ENCODE measurements at places on chromosomes 2 and 18. TPM values are rescaled to one million over a fixed set of nuclear protein-coding genes. Genes with fewer than 3 reads are reported as not detected.

GRCh38 chr2:121255358-121255757, 29.6 kb downstream of the TFCP2L1 start:
- peaks cover 4% of the 10 kb centered on the region for H3K27me3 ChIP-seq
- no peaks in the 10 kb centered on the region for H3K36me3 ChIP-seq
- H3K4me3 ChIP-seq, result no peak overlapping the region

DNA sequence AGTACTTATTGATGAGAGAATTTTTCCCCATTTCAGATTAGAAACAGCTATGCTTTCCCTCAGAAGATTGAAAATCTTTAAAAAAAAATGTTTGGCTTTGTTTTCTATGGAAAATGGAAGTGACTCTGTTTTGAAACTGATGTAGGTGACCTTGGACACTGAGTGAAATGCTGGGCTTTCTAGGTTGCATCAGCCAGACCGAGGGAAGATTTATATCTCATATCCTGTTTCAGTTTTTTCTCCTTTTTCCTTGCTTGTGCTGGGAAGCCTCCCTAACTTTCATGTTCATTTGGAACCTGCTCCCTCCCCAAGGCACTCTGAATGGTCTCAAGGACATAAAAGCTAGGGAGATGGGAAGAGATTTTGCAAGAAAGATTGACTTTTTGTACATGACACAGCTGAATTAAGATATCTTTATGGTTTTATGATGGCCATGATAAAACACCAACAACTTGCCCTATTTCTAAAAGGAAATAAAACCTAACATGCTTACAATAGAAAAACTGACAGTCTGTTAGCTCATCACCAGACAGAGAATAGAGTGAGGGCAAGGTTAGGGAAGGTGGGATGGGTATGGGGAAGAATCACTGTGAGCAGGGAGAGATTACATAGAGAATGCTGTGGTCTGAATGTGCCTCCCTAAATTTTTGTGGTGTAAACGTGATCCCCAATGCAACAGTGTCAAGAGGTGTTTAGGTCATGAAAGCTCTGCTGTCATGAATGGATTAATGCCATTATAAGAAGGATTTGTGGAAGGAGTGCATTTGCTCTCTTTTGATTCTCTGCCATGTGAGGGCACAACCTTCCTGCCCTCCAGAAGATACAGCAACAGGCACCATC, 249.7 kb downstream of the TPGS2 start:
- no peaks in the 10 kb centered on the region for H3K4me1 ChIP-seq
- no peaks in the 10 kb centered on the region for H3K36me3 ChIP-seq
- H3K27ac ChIP-seq, result no peak overlapping the region
- DNase-seq, result peak; percentile 7
- no peaks in the 10 kb centered on the region for H3K27me3 ChIP-seq
- H3K4me3 ChIP-seq, result no peak overlapping the region

IHH gene
- not detected for total RNA-seq

GRCh38 chr2:70141902-70142589, 48.8 kb downstream of the C2orf42 start:
- H3K36me3 ChIP-seq, result peaks cover 3% of the 10 kb centered on the region
- H3K27me3 ChIP-seq, result no peaks in the 10 kb centered on the region
- peak overlapping the region; percentile 87 for H3K4me3 ChIP-seq
- no peak for DNase-seq
- peak overlapping the region; percentile 98 for H3K27ac ChIP-seq

DNA sequence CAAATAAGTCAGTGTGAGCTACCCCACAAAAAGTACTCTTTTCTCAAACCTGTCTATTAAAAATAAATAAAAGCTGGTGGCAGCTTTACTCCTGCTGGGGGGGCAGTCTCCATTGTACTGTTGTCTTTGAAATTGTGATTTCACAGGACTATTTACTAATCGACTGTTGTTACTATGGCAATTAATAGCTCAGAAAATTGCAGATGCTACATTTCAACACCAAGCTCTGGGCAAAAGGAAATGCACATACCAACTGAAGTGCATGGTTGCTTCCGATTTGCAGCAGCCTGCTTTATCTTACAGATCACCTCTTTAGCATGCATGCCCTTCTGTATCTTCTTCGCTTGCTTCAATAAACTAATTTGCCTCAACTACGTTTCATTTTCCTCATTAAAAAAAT, 117.6 kb upstream of the DAPL1 start:
- no peaks in the 10 kb centered on the region for H3K27me3 ChIP-seq
- no peak for DNase-seq
- H3K4me3 ChIP-seq, result no peak overlapping the region
- H3K4me1 ChIP-seq, result no peaks in the 10 kb centered on the region

DNA sequence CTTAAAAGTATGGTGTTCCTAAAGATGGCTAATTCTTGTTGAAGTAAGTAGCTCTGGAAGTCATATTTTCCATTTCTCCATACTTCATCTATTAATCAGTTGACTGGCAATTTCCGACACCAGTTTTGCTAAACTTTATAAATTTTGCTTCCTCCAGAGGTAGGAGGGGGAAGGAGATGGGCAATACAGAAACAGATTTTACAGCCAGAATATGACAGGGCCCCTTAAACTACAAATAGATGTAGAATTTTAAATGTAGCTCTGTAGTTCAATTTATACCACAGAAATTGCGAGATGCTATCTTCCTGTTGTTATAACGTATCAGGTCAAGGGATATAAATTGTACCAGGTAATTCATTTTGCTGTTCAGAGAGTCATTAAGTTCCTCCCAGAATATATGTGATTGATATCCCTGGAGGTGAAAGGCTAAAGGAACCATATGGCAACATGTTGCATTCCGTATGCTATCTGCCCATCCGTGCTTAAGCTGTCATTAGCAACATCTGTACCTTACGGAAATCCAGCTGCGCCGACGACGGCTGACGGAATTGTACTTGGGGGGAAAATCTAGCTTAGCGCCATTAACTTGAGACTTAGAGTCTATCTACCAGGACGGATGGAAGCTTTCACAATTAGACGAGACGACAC, 8.4 kb upstream of the NR4A2 start:
- H3K36me3 ChIP-seq, result peaks cover 3% of the 10 kb centered on the region
- H3K4me1 ChIP-seq, result peaks cover 48% of the 10 kb centered on the region
- peak overlapping the region; percentile 93 for H3K4me3 ChIP-seq
- H3K27ac ChIP-seq, result peak overlapping the region; percentile 99
- no peaks in the 10 kb centered on the region for H3K27me3 ChIP-seq

GRCh38 chr18:46622451-46622850, 34.6 kb downstream of the LOXHD1 start:
- H3K27me3 ChIP-seq, result peaks cover 9% of the 10 kb centered on the region
- no peak overlapping the region for H3K4me3 ChIP-seq
- DNase-seq, result peak; percentile 47
- no peaks in the 10 kb centered on the region for H3K36me3 ChIP-seq
- peaks cover 29% of the 10 kb centered on the region for H3K4me1 ChIP-seq

- no peaks in the 10 kb centered on the region for H3K4me1 ChIP-seq
- H3K36me3 ChIP-seq, result no peaks in the 10 kb centered on the region
These were observed 8.8 kb upstream of the AQP4 start for GRCh38 chr18:26874283-26874682.

GRCh38 chr18:49949951-49950395, 136.6 kb upstream of the ACAA2 start:
- DNase-seq, result peak; percentile 72
- H3K4me3 ChIP-seq, result peak overlapping the region; percentile 58
- H3K27ac ChIP-seq, result no peak overlapping the region
- H3K4me1 ChIP-seq, result peaks cover 20% of the 10 kb centered on the region

GRCh38 chr2:25234738-25235137, 66.4 kb upstream of the POMC start:
- no peak overlapping the region for H3K4me3 ChIP-seq
- no peaks in the 10 kb centered on the region for H3K27me3 ChIP-seq
- no peaks in the 10 kb centered on the region for H3K4me1 ChIP-seq
- peak overlapping the region; percentile 29 for H3K27ac ChIP-seq
- H3K36me3 ChIP-seq, result peaks cover 62% of the 10 kb centered on the region
- DNase-seq, result no peak

ERMN gene
- total RNA-seq, result 1.4 TPM

GRCh38 chr18:25314151-25314837, 37.7 kb downstream of the ZNF521 start:
- H3K4me3 ChIP-seq, result no peak overlapping the region
- no peaks in the 10 kb centered on the region for H3K4me1 ChIP-seq
- H3K27ac ChIP-seq, result no peak overlapping the region
- H3K27me3 ChIP-seq, result peaks cover 2% of the 10 kb centered on the region
- no peaks in the 10 kb centered on the region for H3K36me3 ChIP-seq
- DNase-seq, result no peak

GRCh38 chr2:62014102-62014501, 108.6 kb downstream of the COMMD1 start:
- peaks cover 2% of the 10 kb centered on the region for H3K4me1 ChIP-seq
- H3K27me3 ChIP-seq, result no peaks in the 10 kb centered on the region
- H3K36me3 ChIP-seq, result peaks cover 2% of the 10 kb centered on the region
- no peak overlapping the region for H3K4me3 ChIP-seq
- H3K27ac ChIP-seq, result no peak overlapping the region
- DNase-seq, result no peak

CD28 gene
- 130 TPM for total RNA-seq

DNA sequence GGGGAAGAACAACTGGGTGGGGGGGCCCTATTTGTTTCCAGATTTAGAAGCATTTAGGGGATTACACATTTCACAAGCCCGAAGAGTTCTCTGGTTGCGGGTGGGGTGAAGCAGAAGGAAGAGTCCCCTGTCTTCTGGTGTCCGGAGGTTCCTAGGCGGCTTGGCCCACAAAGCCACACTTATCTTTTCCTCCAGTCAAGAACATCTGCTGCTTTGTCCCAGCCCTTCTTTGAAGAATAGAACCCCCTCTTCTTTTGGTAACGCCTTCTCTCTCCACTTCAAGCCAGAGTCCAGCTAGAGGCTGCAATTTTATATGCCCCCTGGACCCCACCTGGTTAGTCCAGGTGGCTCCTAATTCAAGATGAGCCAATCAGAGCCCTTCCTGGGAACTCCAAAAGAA, 15.8 kb downstream of the BOLA3 start:
- no peak overlapping the region for H3K4me3 ChIP-seq
- no peaks in the 10 kb centered on the region for H3K4me1 ChIP-seq
- DNase-seq, result no peak

GRCh38 chr18:3985020-3985419, 470.1 kb downstream of the DLGAP1 start:
- H3K4me1 ChIP-seq, result peaks cover 14% of the 10 kb centered on the region
- peak overlapping the region; percentile 2 for H3K27ac ChIP-seq
- DNase-seq, result no peak
- H3K27me3 ChIP-seq, result no peaks in the 10 kb centered on the region

DNA sequence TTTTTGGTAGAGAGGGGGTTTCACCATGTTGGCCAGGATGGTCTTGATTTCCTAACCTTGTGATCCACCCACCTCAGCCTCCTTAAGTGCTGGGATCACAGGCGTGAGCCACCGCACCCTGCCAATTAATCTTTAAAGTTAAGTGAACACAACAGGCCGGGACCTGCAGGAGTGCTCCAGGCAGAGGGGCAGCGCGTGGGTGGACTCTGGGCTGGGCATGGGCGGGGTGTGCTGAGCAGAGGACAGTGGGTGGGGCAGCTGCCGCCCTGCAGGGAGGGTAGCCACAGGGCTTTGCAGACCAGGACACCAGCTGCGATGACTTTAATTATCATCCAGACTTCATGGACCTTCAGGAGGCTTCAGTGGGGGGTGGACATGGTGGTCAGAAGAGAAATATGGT, 8.8 kb upstream of the GPR148 start:
- H3K36me3 ChIP-seq, result no peaks in the 10 kb centered on the region
- H3K4me3 ChIP-seq, result no peak overlapping the region
- no peak overlapping the region for H3K27ac ChIP-seq
- DNase-seq, result peak; percentile 23
- H3K4me1 ChIP-seq, result no peaks in the 10 kb centered on the region

FAM228A gene
- not detected for total RNA-seq

GRCh38 chr18:77166523-77166922, 33.9 kb upstream of the MBP start:
- H3K4me3 ChIP-seq, result no peak overlapping the region
- H3K4me1 ChIP-seq, result no peaks in the 10 kb centered on the region
- no peak overlapping the region for H3K27ac ChIP-seq
- H3K27me3 ChIP-seq, result peaks cover 4% of the 10 kb centered on the region
- H3K36me3 ChIP-seq, result no peaks in the 10 kb centered on the region

GRCh38 chr2:1418566-1418965, 5.3 kb downstream of the TPO start:
- no peak overlapping the region for H3K4me3 ChIP-seq
- no peak overlapping the region for H3K27ac ChIP-seq
- no peaks in the 10 kb centered on the region for H3K27me3 ChIP-seq
- H3K4me1 ChIP-seq, result no peaks in the 10 kb centered on the region

PTRHD1 gene
- 21.7 TPM for total RNA-seq

C1GALT1C1L gene
- not detected for total RNA-seq

UGT1A7 gene
- total RNA-seq, result not detected

DNA sequence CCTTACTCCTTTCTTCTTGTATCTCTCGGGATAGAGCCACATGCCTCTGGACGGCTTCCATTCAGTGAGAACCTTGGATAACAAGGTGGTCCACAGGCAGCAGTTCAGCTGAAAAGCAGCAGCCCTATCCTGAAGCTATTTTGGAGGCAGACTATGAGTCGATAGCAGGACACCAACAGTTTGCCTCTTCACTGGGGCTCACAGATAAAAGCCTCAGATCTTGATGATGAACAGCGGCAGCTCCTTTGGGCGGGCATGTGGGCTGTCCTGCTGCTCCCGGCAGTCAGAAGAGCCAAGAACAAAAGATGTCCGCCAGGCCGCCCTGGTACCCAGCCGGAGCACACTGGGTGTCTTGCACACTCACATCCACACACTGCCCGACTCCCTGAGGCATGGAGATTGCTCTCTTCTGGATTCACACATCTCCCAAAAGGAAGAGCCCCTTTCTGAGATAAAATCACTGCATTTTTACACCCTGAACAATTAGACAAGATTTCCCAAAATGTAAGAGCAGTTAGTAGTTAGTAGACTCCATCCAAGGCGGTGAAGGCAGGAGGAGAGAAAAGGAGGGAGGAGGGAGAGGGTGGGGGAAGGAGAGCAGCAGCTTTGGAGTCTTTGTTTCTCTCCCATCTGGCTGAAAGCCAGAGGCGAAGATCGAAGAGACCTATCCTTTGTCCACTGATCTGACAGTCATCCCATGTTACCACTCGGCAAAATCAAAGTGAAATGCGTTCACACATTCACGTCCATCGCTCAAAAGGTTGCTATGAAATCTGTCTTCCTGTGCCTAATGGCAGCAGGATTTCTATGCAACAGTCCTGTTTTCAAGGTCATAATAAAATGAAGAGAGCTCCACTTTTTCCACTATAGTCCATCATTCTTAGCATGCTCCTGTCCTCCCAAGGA, 90.1 kb upstream of the KLF7 start:
- H3K27ac ChIP-seq, result no peak overlapping the region
- H3K27me3 ChIP-seq, result peaks cover 5% of the 10 kb centered on the region
- DNase-seq, result no peak
- H3K4me1 ChIP-seq, result peaks cover 13% of the 10 kb centered on the region
- no peak overlapping the region for H3K4me3 ChIP-seq
- H3K36me3 ChIP-seq, result no peaks in the 10 kb centered on the region

DNA sequence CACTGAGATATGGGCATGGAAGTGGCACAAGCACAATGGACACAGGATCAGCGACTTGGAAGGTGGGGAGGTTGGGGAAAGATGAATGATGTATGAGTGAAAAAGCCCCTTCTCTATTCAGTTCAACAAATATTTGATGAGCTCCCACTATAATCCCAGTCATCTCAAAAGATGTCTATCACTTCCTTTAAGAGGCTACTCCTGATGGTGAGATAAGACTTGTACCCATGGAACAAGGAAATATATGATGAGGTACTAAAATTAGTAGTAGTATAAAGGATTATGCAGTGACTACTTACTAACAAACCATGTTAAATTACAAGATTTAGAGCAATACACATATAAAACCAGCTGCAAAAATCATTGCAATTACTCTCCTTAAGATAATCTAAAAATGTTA, 107.8 kb upstream of the COL5A2 start:
- H3K27me3 ChIP-seq, result no peaks in the 10 kb centered on the region
- peaks cover 20% of the 10 kb centered on the region for H3K4me1 ChIP-seq
- peaks cover 3% of the 10 kb centered on the region for H3K36me3 ChIP-seq

All from activated CD4-positive, alpha-beta T cell treated with anti-CD3 and anti-CD28 coated beads, Interleukin-2, amount 10 ng/mL, durations not matched to agents 24 days and 14 days (primary cell).